Endodermal cell (in vitro differentiated cells): ENCODE measurements at places on chromosomes 6 and 20. TPM values are rescaled to one million over a fixed set of nuclear protein-coding genes. Genes with fewer than 3 reads are reported as not detected.

GRCh38 chr6:43301081-43301870, 3.2 kb downstream of the SLC22A7 start:
- DNase-seq, result no peak

The C6orf141 gene
- 0.41 and 0.81 TPM in 2 replicates for total RNA-seq

- DNase-seq, result no peak
These were observed 133.2 kb downstream of the SNX5 start for GRCh38 chr20:17835240-17835933.

- DNase-seq, result peak; percentile 71
These were observed 758.1 kb upstream of the EPHA7 start for GRCh38 chr6:94177429-94177828.

The SSTR4 gene
- 0.40 to 0.44 TPM in 2 of 3 replicates, not detected in the other for total RNA-seq

GRCh38 chr6:37696841-37697662, 631 bp downstream of the MDGA1 start:
- peak; percentile 70 for DNase-seq

- DNase-seq, result no peak
These were observed 7.9 kb upstream of the SLC22A16 start for GRCh38 chr6:110484321-110484720.

DNA sequence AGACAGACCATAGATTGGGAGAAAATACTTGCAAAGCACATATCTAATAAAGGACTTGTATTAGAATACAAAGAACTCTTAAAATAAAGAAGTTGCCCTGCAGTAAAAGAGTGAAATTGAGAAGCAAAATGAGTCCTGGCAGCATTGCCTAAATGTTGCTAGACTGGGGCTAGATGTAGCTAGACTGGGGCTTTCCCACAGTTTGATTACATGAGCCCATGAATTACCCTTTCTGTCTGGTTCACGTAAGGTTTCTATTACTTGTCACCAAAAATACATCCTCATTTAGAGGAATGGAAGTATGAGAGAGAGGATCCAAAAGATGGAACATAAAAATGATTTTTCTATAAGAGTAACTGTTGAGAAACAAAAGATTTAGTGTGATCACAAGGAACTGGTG, 57.6 kb upstream of the CCDC28A start:
- DNase-seq, result no peak

DNA sequence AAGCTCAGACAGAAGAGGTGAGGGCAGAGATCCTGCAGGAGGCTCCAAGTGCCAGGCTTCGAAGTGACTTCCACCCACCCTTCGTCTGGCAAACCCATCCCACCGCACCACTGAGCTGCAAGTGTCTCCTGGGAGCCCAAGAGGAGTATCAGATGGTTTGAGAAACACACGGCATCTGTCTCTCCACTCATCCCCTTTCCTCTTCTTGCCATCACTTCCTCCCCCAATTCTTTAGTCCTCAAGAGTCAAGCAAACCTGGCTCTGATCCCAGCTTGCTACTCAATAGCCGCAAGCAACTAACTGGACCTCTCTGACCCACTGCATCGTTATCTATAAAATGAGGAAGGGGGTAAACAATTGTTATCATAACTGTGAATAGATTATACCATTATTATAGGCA, 142.1 kb downstream of the BMP7 start:
- no peak for DNase-seq

The BMP5 gene
- total RNA-seq, result 0.49 to 1.2 TPM (median 0.84 TPM) in 3 replicates
